ENCODE measurements at places on chromosomes 1 and 21. TPM values are rescaled to one million over a fixed set of nuclear protein-coding genes. Genes with fewer than 3 reads are reported as not detected.

RER1 gene
- total RNA-seq, result 104 TPM

RBM11 gene
- not detected for total RNA-seq

DNA sequence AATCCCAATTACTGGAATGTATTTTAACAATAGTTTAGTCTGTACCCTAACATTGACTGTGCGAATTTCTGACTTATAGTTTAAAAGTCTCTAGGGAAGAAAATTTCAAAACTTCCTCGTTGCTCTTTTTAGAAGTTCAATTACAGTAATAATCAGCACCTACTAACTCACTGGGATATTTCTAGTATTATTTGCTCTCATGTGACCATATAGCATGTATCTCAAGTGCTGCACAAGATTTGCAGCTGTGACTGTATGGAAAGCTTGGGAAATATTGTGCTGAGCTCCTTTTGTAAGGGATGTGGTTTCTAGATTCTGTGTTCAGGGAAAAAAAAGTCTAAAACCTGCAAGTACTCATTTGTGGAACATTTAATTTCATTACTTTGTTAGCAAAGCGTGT lies 153.1 kb downstream of the ST6GALNAC3 start:
- DNase-seq, result no peak

ERICH3 gene
- total RNA-seq, result not detected

DNA sequence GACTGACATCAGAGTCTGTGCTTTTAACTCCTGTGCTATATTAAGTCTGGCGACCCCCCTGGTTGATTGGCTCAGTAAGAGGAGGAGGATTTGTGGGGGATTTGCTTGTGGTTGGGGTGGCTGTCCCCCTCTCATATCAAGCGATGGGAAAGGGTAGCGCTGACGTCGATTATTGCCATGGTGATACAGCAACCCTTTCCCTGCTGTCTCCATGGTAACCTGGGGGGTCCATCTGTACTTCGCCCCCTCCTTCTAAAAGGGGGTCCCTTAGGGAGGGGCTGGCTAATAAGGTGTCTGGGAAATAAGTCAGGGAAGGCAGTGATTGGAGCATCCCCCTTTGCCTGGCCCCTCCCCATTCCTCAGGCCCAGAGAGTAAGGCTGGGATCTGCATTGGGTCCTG lies 4.7 kb downstream of the FAM229A start:
- DNase-seq, result no peak

DNA sequence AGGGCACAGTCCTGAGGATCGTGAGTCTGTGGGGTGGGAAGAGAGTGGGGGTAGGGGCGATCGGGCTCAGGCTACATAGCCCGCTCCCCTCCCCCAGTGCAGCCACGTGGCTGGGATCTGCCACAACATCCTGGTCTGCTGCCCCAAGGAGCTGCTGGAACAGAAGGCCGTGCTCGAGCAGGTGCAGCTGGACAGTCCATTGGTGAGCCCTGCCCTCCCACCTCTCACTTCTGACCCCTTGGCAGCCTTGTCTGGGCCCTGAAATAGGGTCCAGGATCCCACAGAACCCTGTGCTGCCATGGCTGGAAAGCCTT lies 5.0 kb downstream of the CNKSR1 start:
- DNase-seq, result no peak

RGL1 gene
- 17.0 TPM for total RNA-seq
